ENCODE measurements at places on chromosomes 13 and 19.

- H3K27me3 ChIP-seq = no peaks in the 10 kb centered on the region
- H3K4me3 ChIP-seq = no peak overlapping the region
- DNase-seq = no peak
- peaks cover 58% of the 10 kb centered on the region for H3K4me1 ChIP-seq
These were observed 4.0 kb downstream of the MKNK2 start for GRCh38 chr19:2047076-2047448.

- H3K36me3 ChIP-seq = peaks cover 18% of the 10 kb centered on the region
- DNase-seq = no peak
- peak overlapping the region; percentile 10 for H3K4me3 ChIP-seq
- peaks cover 61% of the 10 kb centered on the region for H3K4me1 ChIP-seq
These were observed 7.1 kb downstream of the ARHGAP45 start for GRCh38 chr19:1073956-1074517.

GRCh38 chr13:84430015-84430414 lies 547.7 kb upstream of the SLITRK1 start:
- no peak for DNase-seq
- H3K27ac ChIP-seq = no peak overlapping the region
- no peaks in the 10 kb centered on the region for H3K36me3 ChIP-seq
- H3K4me3 ChIP-seq = no peak overlapping the region
- no peaks in the 10 kb centered on the region for H3K27me3 ChIP-seq
- H3K4me1 ChIP-seq = no peaks in the 10 kb centered on the region

GRCh38 chr13:50291611-50292010 lies 276.4 kb downstream of the KCNRG start:
- no peak overlapping the region for H3K27ac ChIP-seq
- H3K4me1 ChIP-seq = no peaks in the 10 kb centered on the region
- no peaks in the 10 kb centered on the region for H3K36me3 ChIP-seq
- no peak for DNase-seq
- no peak overlapping the region for H3K4me3 ChIP-seq
- H3K27me3 ChIP-seq = no peaks in the 10 kb centered on the region

GRCh38 chr19:48556163-48556562 lies 4.2 kb downstream of the SULT2B1 start:
- peaks cover 6% of the 10 kb centered on the region for H3K4me1 ChIP-seq
- H3K4me3 ChIP-seq = no peak overlapping the region
- no peaks in the 10 kb centered on the region for H3K27me3 ChIP-seq
- H3K27ac ChIP-seq = no peak overlapping the region
- H3K36me3 ChIP-seq = no peaks in the 10 kb centered on the region
- DNase-seq = no peak

GRCh38 chr13:75216038-75216437 lies 265.9 kb downstream of the TBC1D4 start:
- no peak overlapping the region for H3K27ac ChIP-seq
- no peak overlapping the region for H3K4me3 ChIP-seq
- peaks cover 2% of the 10 kb centered on the region for H3K4me1 ChIP-seq
- DNase-seq = no peak
- H3K27me3 ChIP-seq = peaks cover 11% of the 10 kb centered on the region
- H3K36me3 ChIP-seq = no peaks in the 10 kb centered on the region

DNA sequence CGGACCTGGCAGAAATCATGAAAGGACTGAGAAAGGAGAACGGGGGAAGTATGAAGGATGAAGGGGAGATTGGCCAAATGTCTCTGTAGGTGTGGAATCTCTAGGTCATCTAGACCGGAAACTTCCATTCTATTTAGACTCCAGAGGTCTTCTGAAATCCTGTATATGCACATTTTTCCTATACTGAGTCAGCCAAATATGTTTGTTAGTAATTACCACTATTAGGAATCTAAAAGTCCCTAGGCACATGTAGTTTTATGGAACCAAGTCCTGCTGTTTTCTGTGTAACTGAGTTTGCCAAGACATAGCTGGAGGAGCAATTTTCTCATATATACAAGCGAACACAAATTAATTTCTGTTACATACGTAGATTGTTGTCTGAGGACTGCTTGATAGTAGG lies 498.1 kb downstream of the GPC5 start:
- no peaks in the 10 kb centered on the region for H3K27me3 ChIP-seq
- no peak for DNase-seq
- H3K4me1 ChIP-seq = no peaks in the 10 kb centered on the region
- no peak overlapping the region for H3K4me3 ChIP-seq

DNA sequence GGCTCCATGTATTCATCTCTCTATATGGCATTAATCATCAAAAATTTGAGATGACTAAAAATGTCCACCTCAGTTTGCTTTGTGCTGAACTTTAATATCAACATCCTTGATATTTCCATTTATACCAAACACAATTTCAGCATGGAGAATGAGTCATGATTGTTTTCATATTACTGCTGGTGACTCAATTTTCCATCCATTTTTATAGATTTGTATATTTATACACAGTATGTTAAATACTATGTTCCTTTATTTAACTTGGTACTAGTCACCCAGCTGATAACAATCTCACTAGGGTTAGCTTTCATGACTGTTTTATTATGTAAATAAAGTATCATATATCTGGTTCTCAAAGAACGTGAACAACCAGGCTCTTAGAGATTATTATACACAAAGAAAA lies 1255.1 kb downstream of the SLITRK1 start:
- H3K36me3 ChIP-seq = no peaks in the 10 kb centered on the region
- no peaks in the 10 kb centered on the region for H3K27me3 ChIP-seq
- no peak overlapping the region for H3K27ac ChIP-seq
- DNase-seq = no peak
- no peaks in the 10 kb centered on the region for H3K4me1 ChIP-seq
- H3K4me3 ChIP-seq = no peak overlapping the region

DNA sequence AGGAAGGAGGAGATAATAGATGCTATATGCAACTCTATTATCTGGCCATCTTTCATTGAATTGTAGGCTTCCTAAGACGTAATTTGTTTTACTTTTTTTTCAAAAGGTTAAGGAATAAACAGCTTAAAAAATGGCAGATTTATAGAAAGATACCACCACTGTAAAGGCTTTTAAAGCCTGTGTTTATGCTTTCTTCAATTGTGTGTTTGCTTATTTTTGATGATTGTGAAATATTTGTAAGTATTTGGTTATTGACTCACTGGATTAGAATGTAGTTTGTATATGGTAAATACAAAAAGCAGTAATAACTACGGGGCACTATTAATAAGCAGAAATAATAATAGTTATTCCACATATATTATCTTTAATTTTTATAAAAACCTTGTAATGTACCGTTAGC lies 437.9 kb downstream of the KLF5 start:
- H3K27me3 ChIP-seq = no peaks in the 10 kb centered on the region
- no peak for DNase-seq
- no peak overlapping the region for H3K27ac ChIP-seq
- no peaks in the 10 kb centered on the region for H3K36me3 ChIP-seq
- H3K4me1 ChIP-seq = peaks cover 16% of the 10 kb centered on the region

DNA sequence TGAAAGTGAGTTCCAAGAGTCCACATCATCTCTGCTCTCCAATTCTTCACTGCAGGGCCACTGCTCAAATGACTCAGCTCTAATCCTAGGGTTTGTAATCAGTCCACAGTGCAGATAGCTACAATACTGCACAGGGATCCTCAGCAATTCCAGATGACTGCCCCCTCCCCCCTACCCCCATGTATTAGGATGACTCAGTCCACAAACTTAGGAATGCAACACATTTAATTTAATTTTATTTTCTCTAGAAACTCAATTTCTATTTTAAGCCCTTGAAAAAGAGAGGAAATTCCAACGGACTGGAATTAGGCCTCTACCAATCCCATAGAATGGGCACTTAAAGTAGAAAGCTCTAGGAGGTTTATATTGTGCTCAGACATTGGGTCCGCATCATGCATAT lies 173.8 kb upstream of the SOX21 start:
- no peaks in the 10 kb centered on the region for H3K4me1 ChIP-seq
- H3K36me3 ChIP-seq = no peaks in the 10 kb centered on the region
- DNase-seq = no peak
- no peaks in the 10 kb centered on the region for H3K27me3 ChIP-seq

- H3K4me3 ChIP-seq = no peak overlapping the region
- no peaks in the 10 kb centered on the region for H3K4me1 ChIP-seq
- peaks cover 5% of the 10 kb centered on the region for H3K27me3 ChIP-seq
- H3K27ac ChIP-seq = no peak overlapping the region
- no peaks in the 10 kb centered on the region for H3K36me3 ChIP-seq
- no peak for DNase-seq
These were observed 195.8 kb downstream of the UQCRFS1 start for GRCh38 chr19:29016926-29017760.

All from common myeloid progenitor, CD34-positive (primary cell).